Activated T-cell treated with anti-CD3 and anti-CD28 coated beads, Interleukin-2, amount 50 U/mL, for 4 hours (primary cell): ENCODE measurements at places on chromosomes 4 and X. TPM values are rescaled to one million over a fixed set of nuclear protein-coding genes. Genes with fewer than 3 reads are reported as not detected.
A peak's percentile ranks its signal among the peaks of the same experiment; 100 is the strongest.

DNA sequence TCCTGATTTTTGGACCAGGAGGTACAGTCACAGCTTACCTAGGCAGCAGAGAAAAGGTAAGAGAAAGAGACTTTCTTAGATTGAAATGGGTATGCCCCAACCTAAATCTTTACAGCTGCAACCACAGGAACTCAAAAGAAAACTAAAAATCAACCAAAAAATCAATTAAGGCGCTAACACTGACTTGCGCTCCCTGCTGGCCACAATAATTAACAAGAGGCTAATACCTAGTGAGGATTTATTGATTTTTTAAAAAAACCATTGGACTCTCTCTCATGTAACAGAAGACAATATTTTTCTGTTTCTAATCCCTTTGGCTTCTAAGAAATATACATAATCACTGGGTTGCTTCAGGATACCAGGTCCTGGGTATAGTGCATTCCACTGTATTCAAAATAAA is 153.9 kb upstream of the TENM3 start:
- no peak for DNase-seq

- DNase-seq: no peak
These were observed 49.2 kb downstream of the SEL1L3 start for GRCh38 chr4:25813448-25814106.

The MAP7D2 gene
- total RNA-seq: 0.66 TPM

- DNase-seq: no peak
These were observed 12.3 kb downstream of the ZNF182 start for GRCh38 chrX:47991263-47992094.

DNA sequence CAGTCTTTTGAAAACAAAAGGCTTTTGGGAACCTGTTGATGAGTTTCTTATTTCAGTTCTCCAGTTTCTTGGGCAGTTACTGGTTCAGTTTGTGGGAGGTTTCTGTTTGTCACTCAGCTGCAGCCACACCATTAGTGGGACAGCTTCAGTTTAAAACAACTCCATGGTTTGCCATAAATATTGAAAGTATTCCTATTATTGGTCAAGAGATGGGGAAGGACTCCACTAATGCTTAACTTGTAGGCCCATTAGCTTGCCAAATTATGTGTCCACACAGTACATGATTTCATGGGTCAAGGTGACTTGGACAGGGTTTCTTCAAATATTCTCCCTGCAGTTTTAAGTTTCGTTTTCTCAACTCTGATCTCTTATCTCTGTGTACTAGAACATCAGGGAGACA is 15.5 kb upstream of the ASIC5 start:
- no peak for DNase-seq

The DUSP21 gene
- total RNA-seq: not detected

The WAS gene
- total RNA-seq: 86.2 TPM

- no peak for DNase-seq
These were observed 119.6 kb downstream of the BEND2 start for GRCh38 chrX:18101087-18101486.

- DNase-seq: no peak
These were observed 32.7 kb downstream of the TMSB4X start for GRCh38 chrX:13007519-13008188.

The KLB gene
- total RNA-seq: not detected

The USP38 gene
- total RNA-seq: 30.6 TPM

GRCh38 chr4:129342819-129343408 is 247.0 kb downstream of the C4orf33 start:
- no peak for DNase-seq

DNA sequence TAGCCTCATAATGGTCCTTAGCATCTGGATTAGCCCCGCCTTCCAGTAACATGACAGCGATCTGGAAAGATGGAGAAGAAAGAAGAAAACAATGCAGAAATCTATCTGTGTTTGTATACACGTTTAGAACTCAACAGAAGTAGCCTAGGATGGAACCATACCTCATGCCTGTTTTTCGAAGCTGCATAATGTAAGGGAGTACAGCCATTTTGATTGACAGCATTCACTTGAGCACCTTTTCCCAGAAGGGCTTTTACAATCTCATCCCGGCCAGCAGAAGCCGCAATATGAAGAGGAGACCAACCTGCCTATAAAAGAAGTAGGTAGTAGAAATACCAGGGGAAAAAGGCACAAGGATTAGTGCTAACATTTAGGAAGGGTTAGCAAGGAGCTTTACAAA is 3.5 kb downstream of the PSMD10 start:
- no peak for DNase-seq

DNA sequence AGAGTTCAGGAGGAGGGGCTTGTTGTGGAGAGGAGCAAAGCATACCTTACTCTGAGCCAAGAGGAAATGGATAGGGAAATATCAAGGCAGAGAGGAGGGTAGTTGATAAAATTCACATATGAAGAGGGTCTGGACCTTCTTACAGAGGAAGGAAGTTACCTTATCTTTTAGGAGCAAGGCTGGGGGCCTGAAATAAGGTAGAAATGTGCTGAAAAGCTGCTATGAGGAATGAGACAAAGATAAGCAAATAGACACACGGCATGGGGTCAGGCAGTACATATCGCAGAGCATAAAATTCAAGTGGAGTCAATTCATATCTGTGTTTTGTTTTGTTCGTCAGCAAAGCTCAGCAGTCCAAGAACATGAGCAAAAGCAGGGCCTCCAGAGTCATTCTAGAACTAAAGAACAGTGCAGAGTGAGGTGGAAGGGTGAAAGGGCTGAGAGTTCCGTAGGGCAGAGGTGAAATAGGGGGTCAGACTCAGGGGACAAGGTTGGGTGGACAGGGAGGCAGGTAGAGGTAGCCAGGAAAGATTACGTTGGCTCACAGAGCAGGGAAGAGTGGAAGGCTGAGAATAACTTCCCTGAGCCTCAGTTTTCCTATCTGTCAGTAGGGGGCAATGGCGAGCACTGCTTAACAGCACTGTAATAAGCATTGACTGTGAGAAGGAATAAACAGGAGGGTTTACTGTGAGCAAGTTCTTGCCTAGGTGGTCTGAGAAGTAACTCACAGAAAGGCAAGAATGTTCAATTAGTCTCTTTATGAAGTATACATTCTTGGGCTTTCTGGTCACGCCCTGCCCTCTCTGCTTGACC is 9.2 kb downstream of the VSIG4 start:
- peak; percentile 14 for DNase-seq

GRCh38 chrX:12747433-12747832 is 43.8 kb upstream of the PRPS2 start:
- no peak for DNase-seq

DNA sequence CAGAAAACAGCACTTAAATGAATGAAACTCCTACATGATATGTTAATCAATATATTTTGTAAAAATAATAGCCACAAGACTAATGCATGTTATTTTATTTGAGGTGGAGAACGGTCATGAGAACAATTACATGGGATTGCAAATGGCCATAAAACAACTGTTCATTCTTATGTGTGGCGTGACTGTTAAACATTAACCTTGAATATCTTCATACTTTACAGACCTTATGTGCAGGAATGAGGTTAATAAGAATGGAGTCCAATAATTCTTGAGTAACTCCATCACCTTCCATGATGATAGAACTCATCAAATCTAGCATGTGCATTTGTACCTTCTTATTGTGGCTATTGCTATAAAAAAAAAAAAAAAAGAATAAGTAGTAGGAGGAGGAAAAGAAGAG is 55.3 kb downstream of the PDS5A start:
- DNase-seq: no peak

GRCh38 chrX:11367609-11368430 is 74.6 kb downstream of the AMELX start:
- no peak for DNase-seq

DNA sequence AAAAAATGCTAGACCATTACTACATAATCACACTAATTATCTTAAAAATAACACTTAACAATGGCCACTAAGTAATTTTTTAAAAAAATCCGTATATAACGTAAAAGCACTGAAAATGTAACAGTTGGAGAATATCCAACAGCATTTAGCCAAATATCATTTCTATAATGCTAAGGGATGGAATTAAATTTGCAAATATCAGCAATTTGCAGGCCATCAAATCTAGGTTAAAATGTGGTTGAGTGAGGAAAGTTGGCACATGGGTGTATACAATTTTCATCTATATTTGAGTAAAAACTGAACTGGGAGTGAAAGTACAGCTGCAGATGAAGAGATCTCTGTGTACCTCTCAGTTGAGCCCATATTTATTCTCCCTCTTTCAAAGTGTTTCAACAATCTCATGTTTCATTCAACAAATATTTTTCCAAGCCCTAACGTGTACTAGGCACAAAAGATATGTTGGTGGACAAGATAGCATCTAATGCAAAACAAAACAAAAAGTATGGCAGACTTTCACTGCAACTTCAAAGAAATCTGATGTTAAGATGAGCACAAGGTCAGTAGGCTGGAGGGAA is 63.0 kb downstream of the MBNL3 start:
- DNase-seq: no peak

GRCh38 chr4:136383082-136383481 is 1149.2 kb downstream of the PCDH18 start:
- no peak for DNase-seq

DNA sequence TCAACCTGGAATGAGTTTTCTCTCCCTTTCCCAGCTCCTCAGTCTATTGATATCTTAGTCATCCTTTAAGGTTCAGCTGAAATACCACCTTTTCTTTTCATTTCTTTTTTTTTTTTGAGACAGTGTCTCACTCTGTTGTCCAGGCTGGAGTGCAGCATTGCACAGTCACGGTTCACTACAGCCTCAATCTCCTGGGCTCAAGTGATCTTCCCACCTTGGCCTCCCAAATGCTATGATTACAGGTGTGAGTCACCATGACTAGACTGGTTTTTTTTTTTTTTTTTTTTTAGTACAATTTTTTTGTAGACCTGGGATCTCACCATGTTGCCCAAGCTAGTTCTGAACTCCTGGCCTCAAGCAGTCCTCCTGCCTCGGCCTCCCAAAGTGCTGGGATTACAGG is 28.9 kb downstream of the AFF1 start:
- no peak for DNase-seq

DNA sequence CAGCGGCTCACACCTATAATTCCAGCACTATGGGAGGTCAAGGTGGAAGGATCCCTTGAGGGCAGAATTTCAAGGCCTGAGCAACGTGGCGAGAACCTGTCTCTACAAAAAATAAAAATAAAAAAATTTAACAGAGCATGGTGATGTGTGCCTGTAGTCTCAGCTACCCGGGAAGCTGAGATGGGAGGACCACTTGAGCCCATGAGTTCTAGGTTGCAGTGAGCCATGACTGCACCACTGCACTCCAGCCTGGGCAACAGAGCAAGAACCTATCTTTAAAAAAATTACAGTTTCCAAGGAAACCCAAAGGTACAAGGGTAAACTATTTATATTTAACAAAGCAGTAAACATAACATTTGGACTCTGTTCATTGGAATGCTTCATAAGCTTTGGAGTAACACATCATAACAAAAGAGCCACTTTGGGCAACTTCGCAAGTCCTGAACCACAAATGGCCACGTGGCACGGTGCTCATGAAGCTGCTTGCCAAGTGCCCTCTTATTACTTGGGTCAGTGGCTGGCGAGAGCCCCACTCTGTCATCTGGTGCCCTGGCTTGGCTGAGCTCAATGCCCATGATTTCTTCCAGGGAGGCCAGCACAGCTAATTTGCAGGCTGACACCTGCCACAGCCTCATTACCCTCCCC is 165.6 kb downstream of the SH3KBP1 start:
- DNase-seq: no peak

DNA sequence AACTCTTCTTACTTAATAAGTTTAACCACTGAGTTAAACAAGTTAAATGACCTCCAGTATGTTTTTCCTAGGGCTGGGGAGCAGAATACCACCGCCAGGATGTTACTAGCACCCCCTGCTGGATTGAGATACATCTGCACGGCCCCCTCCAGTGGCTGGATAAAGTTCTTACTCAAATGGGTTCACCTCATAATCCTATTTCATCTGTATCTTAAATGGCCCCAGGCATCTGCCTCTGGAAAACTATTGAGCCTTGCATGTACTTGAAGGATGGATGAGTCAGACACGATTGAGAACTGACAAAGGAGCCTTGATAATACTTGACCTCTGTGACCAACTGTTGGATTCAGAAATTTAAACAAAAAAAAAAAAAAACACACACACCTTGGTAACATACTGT is 61.5 kb upstream of the MMAA start:
- DNase-seq: peak; percentile 40

The PASD1 gene
- total RNA-seq: not detected

- DNase-seq: no peak
These were observed 52.1 kb upstream of the TBC1D9 start for GRCh38 chr4:140808256-140808655.

DNA sequence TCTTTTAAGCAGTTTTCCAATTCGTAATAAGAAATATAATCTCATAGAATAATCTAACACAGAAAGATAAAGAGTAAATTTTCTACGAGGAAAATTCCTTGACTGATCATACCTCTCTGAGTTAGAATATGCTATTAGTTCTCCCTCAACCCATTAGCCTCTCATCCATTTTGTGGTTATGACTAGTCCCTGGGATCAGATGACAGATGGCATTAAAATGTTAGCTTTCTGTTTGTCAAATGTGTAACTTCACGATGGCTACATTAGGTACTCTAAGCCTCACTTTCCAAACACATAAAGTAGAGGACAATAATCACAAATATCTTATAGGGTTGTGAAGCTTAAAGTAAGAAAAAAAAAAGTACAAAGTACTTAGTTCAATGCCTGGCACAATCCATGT is 112.2 kb downstream of the ZAR1 start:
- no peak for DNase-seq

DNA sequence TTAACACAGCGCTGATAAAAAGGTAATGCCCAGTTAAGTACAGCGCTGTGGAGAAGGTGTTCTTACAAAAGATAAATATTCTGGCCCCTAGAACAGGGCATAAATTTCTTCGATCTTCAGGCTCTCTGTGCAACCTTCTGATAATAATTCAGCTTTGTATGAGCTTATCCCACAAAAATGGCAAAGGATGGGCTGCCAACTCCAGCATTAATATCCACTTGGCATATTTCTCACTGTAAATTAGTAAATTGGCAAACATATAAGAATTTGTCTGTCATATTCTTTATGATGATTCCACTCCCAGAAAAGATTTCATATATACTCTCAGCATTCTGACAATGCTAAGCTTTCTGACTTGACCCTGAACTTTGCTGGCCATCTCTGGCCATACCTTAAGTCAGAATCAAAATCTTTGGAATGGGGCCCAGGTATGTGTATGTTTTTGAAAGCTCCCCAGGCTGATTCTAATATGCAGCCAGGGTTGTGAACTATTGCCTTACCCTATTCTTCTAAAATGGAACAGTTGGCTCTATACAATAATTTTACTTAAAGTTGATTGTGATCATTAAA is 134.8 kb downstream of the FRYL start:
- no peak for DNase-seq

DNA sequence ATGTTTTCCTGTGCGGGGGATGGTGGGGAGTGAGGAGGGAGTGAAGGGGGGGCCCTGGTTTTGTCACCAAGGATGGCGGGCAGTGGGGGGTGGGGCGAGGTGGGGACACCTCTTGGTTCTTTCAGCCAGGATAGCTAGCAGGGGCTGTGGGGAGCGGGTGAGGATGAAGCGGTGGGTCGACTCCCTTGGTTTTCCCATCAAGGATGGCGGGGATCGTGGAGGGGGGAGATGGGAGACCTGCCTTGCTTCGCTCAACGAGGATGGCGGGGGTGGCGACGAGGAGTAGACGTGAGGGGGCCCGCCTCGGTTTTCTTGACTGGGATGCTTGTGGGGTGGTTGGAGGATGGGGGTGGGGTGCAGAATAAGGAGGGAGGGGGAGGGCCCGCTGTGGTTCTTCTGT is 643 bp downstream of the FHL1 start:
- DNase-seq: no peak
